Stimulated activated CD8-positive, alpha-beta memory T cell treated with anti-CD3 and anti-CD28 coated beads, Interleukin-15, amount 100 ng/mL, for 1 hour (primary cell): ENCODE measurements at places on chromosomes 16 and 17.

DNA sequence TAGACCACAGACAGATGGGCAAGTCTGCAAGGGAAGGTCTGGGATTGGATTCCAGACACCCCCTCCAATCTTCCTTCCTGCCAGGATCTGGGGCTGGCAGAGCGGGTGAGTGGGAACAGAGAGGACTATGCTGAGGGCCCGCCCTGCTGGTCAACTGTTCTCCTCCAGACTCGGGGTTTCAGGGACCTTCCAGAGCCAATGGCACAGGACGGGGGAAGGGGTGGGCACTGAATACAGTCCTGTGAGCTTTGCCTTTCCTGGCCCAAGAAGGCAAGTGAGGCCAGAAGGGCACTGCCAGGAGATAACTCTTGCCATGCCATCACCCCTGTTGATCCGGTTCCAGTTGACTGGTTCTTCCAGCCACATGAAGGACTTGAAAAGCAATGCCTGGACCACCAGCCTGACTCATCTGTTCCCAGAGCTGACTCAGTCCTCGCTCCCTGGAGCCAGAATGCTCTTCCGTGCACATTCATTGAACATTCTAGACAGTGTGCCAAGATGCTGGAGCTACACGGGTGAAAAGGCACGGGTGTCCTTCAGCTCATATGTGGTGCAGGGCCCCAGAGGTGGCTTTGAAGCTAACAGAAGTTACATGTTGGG lies 533 bp upstream of the MEFV start:
- DNase-seq, result no peak

DNA sequence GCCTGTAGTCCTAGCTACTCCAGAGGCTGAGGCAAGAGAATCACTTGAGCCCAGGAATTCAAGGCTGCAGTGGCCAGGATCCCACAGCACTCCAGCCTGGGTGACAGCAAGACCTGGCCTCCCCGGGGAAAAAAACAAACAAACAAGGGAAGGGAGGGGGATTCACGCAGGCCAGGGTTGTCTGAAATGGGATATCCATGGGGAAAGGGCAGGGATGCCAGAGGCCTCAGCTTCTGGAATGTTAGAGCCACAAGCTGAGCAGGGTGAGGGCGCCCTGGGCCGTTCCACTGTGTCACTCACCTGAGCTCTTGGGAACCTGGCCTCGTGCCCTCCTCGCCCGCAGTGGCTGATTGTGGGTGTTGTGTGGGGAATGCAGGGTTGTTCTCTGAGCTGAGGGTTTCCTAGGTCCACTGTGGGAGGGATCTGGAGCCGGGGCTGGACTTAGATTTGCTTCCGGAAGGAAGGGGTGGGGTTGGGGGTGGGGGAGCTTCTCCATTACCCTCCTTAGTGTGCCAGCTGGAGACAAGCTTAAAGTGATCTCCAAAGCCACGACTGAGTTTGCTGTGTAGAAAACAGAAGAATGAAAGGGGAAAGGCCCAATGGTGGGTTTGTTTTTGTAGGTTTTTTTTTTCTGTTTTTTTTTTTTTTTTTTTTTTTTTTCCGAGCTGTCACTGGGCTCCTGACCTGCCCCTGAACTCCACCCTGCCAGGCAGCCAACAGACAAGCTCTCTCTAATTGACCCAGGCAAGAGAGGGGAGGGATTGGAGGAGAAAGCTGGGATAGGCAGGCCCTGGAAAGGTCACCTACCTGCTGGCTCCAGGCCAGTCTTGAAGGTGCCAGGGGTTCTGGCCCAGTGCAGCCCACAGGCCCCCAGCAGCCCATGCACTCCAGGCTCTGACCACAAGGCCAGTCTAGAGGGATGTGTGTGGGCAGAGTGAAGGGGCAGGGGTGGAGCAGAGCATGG lies at the start of gene SULT1A1:
Gene SULT1A1 (minus strand): TSS at position 414 of the 964 bp plus-strand sequence. CDS start 1,189 bp downstream, outside the sequence.
- no peak for DNase-seq

GRCh38 chr16:78996790-78997189 lies 603.7 kb downstream of the MAF start:
- no peak for DNase-seq

DNA sequence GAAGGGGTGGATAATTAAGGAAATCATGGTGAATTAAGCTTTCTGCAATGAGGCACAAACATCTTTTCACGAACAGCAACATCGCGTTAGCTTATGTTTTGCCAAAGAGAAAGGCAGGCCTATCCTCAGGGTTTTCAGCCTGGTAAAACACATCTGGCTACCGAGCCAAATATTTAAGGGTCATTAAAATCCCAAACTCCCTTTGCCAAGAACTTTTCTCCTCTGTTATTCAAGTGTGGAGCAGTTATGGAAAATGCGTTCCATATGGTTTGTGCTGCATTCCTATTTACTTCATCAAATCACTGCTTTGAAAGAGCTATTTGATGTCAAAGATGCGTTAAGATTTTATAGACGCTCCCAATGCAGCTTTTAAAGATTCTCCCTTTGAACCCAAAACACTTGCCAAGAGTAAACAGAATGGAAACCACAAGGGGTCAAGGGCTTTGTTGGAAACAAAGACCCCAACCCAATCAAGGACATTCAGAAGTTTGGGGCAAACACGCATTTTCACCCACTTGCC lies 308.3 kb upstream of the CDH5 start:
- no peak for DNase-seq

- no peak for DNase-seq
These were observed 48.1 kb downstream of the MYO18A start for GRCh38 chr17:29131814-29132682.

DNA sequence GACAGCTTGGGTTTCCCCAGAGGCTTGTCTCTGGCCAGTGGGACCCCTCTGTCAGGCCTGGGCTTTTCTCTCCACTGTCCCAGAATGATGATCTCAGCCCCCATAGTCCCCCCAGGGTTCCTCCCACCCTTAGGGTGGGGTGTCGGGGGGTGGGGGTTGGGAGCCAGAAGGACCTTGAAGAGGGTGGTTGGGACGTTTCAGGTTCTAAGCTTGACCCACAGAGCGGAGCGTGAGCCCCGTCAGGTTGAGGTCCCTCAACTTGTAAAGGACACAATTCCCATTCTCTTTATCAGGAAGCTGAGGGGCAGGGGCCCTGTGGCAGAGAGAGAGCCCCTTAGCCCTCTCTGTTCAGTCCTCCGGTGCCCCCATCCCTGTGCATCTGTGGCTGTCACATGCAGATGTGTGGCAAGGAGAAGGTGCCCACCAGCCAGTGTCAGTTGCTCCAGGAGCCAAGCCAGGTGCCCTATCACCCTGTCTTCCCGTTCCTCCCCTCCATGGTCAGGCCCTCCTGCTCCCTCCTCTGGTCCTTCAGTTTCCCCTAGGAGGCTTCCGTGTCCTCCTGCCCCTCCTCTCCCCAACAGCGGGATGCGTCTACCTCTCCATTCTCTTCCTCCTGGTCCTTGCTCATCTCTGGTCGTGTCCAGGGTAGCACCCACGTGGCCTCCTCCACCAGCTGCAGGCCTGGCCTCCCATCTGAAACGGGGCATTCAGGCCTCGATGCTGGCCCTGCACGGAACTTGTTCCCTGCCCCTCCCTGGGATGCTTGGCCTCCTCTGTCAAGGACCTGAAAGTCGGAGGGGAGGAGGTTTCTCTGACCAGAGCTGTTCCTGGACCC lies 1.5 kb upstream of the NTN3 start:
- no peak for DNase-seq
